ENCODE measurements at places on chromosomes 4 and X.

GRCh38 chrX:22445880-22446279 is 173.2 kb downstream of the CBLL2 start:
- DNase-seq, result no peak
- H3K27me3 ChIP-seq, result no peaks in the 10 kb centered on the region
- no peak overlapping the region for H3K27ac ChIP-seq
- H3K36me3 ChIP-seq, result no peaks in the 10 kb centered on the region
- H3K4me1 ChIP-seq, result no peaks in the 10 kb centered on the region

- no peaks in the 10 kb centered on the region for H3K36me3 ChIP-seq
- H3K27me3 ChIP-seq, result no peaks in the 10 kb centered on the region
- peaks cover 14% of the 10 kb centered on the region for H3K4me1 ChIP-seq
- H3K4me3 ChIP-seq, result no peak overlapping the region
Measured at GRCh38 chrX:40468033-40468846, 112.5 kb upstream of the ATP6AP2 start.

DNA sequence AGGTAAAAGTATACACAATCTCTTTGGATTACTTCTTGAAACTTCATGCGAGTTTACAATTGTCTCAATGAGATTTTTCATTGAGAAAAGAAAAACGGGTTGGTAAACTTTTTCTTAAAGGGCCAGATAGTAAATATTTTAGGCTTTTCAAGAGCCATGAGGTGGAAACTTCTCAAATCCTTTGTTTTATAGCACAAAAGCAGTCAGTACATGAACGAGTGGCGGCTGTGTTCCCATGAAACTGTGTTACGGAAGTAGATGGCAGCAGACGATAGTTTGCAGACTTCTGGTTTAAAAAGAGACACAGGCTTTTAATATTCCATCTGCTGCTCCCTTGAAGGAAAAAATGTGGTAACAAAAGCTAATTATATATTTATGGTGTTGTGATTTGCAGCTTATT is 332.0 kb downstream of the TENM3 start:
- H3K4me1 ChIP-seq, result no peaks in the 10 kb centered on the region
- H3K4me3 ChIP-seq, result no peak overlapping the region
- DNase-seq, result no peak
- H3K27ac ChIP-seq, result no peak overlapping the region

GRCh38 chr4:86117705-86118302 is 242.0 kb downstream of the MAPK10 start:
- no peaks in the 10 kb centered on the region for H3K4me1 ChIP-seq
- H3K36me3 ChIP-seq, result no peaks in the 10 kb centered on the region
- H3K4me3 ChIP-seq, result no peak overlapping the region
- H3K27ac ChIP-seq, result no peak overlapping the region
- DNase-seq, result no peak
- H3K27me3 ChIP-seq, result no peaks in the 10 kb centered on the region

- no peak overlapping the region for H3K27ac ChIP-seq
- DNase-seq, result no peak
- H3K4me1 ChIP-seq, result no peaks in the 10 kb centered on the region
- no peaks in the 10 kb centered on the region for H3K27me3 ChIP-seq
Measured at GRCh38 chrX:138756234-138756633, 44.7 kb upstream of the FGF13 start.

- no peaks in the 10 kb centered on the region for H3K27me3 ChIP-seq
- H3K27ac ChIP-seq, result no peak overlapping the region
- H3K4me1 ChIP-seq, result no peaks in the 10 kb centered on the region
- H3K4me3 ChIP-seq, result no peak overlapping the region
- no peaks in the 10 kb centered on the region for H3K36me3 ChIP-seq
Measured at GRCh38 chr4:22850055-22850454, 157.3 kb downstream of the GBA3 start.

- no peaks in the 10 kb centered on the region for H3K27me3 ChIP-seq
- no peaks in the 10 kb centered on the region for H3K36me3 ChIP-seq
- no peak for DNase-seq
- no peaks in the 10 kb centered on the region for H3K4me1 ChIP-seq
- H3K27ac ChIP-seq, result no peak overlapping the region
Measured at GRCh38 chr4:75169427-75169826, 236.5 kb downstream of the PARM1 start.

Measured in upper lobe of right lung (tissue), 1 donor.